IPS DF 6.9 (cell line): ENCODE measurements at places on chromosomes 6 and 20.

DNA sequence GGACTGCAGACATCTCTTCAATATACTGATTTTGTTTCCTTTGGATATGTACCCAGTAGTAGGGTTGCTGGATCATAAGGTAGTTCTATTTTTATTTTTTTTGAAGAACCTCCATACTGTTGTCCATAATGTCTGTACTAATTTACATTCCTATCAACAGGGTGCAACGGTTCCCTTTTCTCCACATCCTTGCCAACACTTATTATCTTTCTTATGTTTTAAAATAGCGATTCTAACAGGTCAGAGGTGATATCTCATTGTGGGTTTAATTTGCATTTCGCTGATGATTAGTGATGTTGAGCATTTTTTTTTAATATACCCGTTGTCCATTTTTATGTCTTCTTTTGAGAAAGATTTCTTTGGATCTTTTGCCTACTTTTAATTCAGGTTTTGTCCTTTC is 2.0 kb upstream of the TP53RK start:
- H3K4me3 ChIP-seq, result no peak overlapping the region
- no peaks in the 10 kb centered on the region for H3K4me1 ChIP-seq
- H3K27ac ChIP-seq, result no peak overlapping the region
- no peaks in the 10 kb centered on the region for H3K27me3 ChIP-seq

GRCh38 chr6:137512757-137513605 is 18.8 kb upstream of the OLIG3 start:
- H3K4me1 ChIP-seq, result peaks cover 2% of the 10 kb centered on the region; the same call in 1 of the 2 replicates
- no peak overlapping the region for H3K27ac ChIP-seq
- H3K4me3 ChIP-seq, result no peak overlapping the region
- no peaks in the 10 kb centered on the region for H3K27me3 ChIP-seq
- H3K36me3 ChIP-seq, result no peaks in the 10 kb centered on the region

- DNase-seq, result no peak
- no peaks in the 10 kb centered on the region for H3K36me3 ChIP-seq
- H3K27me3 ChIP-seq, result no peaks in the 10 kb centered on the region
- H3K27ac ChIP-seq, result no peak overlapping the region
- no peak overlapping the region for H3K4me3 ChIP-seq
Measured at GRCh38 chr6:127686084-127686483, 109.1 kb downstream of the C6orf58 start.

GRCh38 chr6:90370493-90370959 is 73.9 kb upstream of the BACH2 start:
- H3K27me3 ChIP-seq, result no peaks in the 10 kb centered on the region
- peaks cover 2% of the 10 kb centered on the region for H3K4me1 ChIP-seq
- no peak for DNase-seq
- no peaks in the 10 kb centered on the region for H3K36me3 ChIP-seq
- H3K4me3 ChIP-seq, result no peak overlapping the region
- no peak overlapping the region for H3K27ac ChIP-seq

DNA sequence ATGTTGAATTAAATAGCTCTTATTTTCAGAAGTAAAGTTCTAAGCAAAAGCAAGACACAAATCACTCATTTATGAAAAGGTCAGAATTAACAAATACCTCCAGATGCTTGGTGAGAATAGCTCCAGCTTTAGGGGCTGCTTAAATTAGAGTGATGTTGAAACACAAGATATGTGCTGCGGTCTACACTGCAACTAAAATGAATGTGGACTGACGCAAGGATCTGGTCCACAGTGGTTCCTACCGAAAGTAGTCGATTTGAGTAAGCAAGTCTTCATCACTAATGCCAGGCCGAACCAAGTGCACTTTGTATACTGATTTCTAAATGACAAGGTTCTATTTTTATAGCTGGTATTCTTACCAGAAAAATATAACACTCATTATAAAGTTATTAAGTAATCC is 96.3 kb downstream of the PRDM1 start:
- H3K27ac ChIP-seq, result no peak overlapping the region
- H3K27me3 ChIP-seq, result no peaks in the 10 kb centered on the region
- H3K4me1 ChIP-seq, result no peaks in the 10 kb centered on the region
- no peaks in the 10 kb centered on the region for H3K36me3 ChIP-seq

- peaks cover 2% of the 10 kb centered on the region; the same call in 1 of the 2 replicates for H3K4me1 ChIP-seq
- H3K4me3 ChIP-seq, result no peak overlapping the region
- H3K27ac ChIP-seq, result no peak overlapping the region
- H3K36me3 ChIP-seq, result no peaks in the 10 kb centered on the region
Measured at GRCh38 chr6:119129968-119130484, 51.6 kb upstream of the FAM184A start.

DNA sequence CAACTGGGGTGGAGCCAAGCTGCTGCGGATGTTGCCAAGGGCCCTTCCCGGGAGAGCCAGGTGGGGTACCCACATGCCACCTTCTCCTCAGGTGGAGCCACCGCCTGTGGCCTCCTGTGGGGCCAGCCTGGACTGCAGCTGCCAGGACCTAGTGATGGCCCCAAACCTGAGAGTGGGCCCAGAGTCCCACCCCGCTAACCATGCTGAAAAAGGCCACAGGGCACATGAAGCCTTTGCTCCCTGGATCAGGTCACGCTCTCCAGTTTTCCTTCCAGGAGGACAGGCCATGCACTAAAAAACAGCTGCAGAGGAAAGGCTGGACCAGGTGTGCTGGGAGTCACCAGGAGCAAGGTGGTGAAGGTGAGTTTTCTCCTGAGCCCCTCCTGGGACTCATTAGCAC is 73.9 kb upstream of the SLC22A16 start:
- H3K4me1 ChIP-seq, result 0 out of 2 replicates have a peak, but pooled peaks cover 3% of the 10 kb centered on the region
- no peak for DNase-seq
- H3K36me3 ChIP-seq, result no peaks in the 10 kb centered on the region
- no peak overlapping the region for H3K27ac ChIP-seq
- no peak overlapping the region for H3K4me3 ChIP-seq

- H3K4me1 ChIP-seq, result no peaks in the 10 kb centered on the region
- no peak overlapping the region for H3K27ac ChIP-seq
- no peaks in the 10 kb centered on the region for H3K36me3 ChIP-seq
- no peaks in the 10 kb centered on the region; the same call in 1 of the 2 replicates for H3K27me3 ChIP-seq
Measured at GRCh38 chr6:142296975-142297604, 4.7 kb upstream of the ADGRG6 start.

DNA sequence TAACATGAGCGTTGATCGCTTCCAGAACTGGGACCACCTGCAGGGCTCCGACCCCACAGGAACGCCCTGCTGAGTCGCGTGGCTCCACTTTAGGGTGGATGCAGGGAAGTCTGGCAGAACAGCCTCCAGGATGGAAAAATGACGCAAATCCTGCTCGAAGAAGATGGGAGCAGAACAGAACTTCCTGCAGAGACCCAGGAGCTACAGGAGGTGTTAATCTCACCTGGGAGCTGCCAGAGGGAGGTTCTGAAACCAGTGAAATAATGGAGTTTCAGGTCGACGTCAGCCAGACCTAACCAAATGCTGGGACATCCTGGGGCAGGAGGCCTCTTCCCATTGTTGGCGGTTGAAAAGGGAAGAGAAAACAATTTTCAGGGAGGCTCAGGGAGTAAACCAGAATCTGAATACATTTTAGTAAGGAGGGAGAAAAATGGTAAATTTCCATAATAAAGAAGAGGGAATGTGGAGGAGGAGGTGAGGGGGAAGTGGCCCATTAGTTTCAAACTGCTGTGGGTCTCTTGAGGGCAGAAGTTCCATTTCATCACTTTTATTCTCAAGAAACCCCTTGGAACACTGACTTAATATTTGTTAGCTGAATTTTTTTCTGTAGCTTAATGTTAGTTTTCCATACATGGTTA is 558.4 kb upstream of the CDH4 start:
- H3K4me3 ChIP-seq, result no peak overlapping the region
- H3K4me1 ChIP-seq, result peaks cover 8% of the 10 kb centered on the region; the same call in 1 of the 2 replicates
- H3K27me3 ChIP-seq, result no peaks in the 10 kb centered on the region
- no peaks in the 10 kb centered on the region for H3K36me3 ChIP-seq
- peak; percentile 39 for DNase-seq

DNA sequence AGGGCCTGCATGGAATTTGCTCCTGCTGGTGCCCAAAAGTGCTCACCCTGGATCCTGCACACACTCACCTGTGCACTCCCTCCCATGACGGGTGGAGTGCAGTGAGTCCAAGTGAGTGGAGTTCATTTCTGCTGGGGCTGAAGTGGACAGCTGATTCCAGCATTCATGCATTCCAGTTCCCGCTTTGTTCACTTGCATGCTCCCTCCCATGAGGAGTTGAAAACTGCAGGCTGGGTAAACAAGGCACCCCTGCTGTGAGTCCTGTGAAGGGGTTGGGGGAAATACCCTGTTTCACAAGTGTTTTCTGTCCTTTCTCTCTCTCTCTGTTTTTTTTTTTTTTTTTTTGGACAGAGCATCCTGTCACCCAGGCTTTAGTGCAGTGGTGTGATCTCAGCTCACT is 454.1 kb upstream of the NOX3 start:
- no peak overlapping the region for H3K27ac ChIP-seq
- H3K36me3 ChIP-seq, result no peaks in the 10 kb centered on the region
- no peak for DNase-seq
- no peaks in the 10 kb centered on the region; the same call in 1 of the 2 replicates for H3K4me1 ChIP-seq
- no peaks in the 10 kb centered on the region for H3K27me3 ChIP-seq

GRCh38 chr6:105886814-105887544 is 199.2 kb upstream of the PRDM1 start:
- H3K36me3 ChIP-seq, result no peaks in the 10 kb centered on the region
- H3K27ac ChIP-seq, result no peak overlapping the region
- no peak overlapping the region for H3K4me3 ChIP-seq
- H3K27me3 ChIP-seq, result no peaks in the 10 kb centered on the region
- no peak for DNase-seq

DNA sequence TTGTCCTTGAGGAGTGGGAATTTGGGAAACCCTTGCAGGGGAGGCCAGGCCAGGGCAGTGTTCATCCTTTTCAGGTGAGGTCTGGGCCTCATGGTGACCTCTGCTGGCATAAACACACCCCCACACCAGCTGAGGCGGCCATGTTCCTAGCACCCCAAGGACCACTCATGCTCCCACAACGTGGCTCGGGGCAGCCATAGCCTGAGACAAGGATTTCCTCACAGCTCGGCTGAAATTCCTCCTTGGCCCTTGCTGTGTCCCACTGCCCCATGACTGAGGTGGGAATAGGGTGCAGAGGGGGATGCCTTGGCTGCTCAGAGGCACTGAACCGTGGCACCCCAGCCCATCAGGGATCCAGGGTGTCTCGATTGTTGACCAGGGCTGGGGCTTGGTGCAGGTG is 27.3 kb upstream of the SPDEF start:
- no peak for DNase-seq
- H3K4me1 ChIP-seq, result peaks cover 1% of the 10 kb centered on the region; the same call in 1 of the 2 replicates
- H3K27ac ChIP-seq, result no peak overlapping the region
- no peaks in the 10 kb centered on the region for H3K27me3 ChIP-seq
- H3K4me3 ChIP-seq, result no peak overlapping the region

- H3K27me3 ChIP-seq, result no peaks in the 10 kb centered on the region
- H3K36me3 ChIP-seq, result no peaks in the 10 kb centered on the region
- no peak overlapping the region for H3K4me3 ChIP-seq
- H3K4me1 ChIP-seq, result peaks cover 5% of the 10 kb centered on the region; the same call in 1 of the 2 replicates
- DNase-seq, result no peak
Measured at GRCh38 chr6:90222008-90222407, 74.6 kb downstream of the BACH2 start.

DNA sequence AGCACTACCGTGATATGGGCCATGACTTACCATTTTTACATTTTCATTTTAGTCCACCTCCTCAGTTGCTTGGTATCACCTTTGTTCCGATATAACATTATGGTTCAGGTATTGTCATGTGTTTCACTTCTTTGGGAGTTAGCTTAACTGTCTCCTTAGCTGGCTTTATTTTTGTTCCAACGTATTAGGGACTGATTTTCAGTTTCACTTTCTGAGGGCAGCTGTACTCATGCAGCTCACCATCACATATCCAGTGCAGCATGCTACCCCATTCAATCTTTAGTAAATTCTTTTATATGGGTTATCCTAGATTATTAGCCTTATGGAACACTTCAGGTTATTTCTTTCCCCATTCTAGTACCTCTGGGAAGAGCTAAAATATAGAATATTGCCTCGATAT is 362.2 kb upstream of the IRAK1BP1 start:
- no peaks in the 10 kb centered on the region for H3K36me3 ChIP-seq
- H3K27ac ChIP-seq, result no peak overlapping the region

DNA sequence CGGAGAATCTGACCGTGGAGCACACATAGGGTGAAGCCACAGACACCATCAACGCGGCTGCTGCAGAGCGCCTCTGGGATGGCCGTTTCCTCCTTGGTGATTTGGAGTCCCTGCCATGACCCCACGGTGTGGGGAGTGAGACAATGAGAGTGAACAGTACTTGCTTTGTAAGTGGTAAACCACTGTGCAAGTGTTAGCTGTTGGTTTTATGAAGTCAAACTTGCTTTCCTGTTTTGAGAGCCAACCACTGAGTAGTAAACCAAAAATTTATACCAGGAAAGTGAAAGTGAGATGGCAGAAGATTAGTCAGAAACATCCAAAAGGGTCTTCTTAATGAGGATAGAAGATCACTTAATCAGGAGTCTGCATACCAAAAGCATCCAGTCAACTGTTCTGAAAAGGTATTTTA is 160.7 kb downstream of the FOXC1 start:
- H3K27me3 ChIP-seq, result no peaks in the 10 kb centered on the region
- H3K4me1 ChIP-seq, result no peaks in the 10 kb centered on the region
- no peak overlapping the region for H3K4me3 ChIP-seq
- no peak for DNase-seq
- no peak overlapping the region for H3K27ac ChIP-seq

DNA sequence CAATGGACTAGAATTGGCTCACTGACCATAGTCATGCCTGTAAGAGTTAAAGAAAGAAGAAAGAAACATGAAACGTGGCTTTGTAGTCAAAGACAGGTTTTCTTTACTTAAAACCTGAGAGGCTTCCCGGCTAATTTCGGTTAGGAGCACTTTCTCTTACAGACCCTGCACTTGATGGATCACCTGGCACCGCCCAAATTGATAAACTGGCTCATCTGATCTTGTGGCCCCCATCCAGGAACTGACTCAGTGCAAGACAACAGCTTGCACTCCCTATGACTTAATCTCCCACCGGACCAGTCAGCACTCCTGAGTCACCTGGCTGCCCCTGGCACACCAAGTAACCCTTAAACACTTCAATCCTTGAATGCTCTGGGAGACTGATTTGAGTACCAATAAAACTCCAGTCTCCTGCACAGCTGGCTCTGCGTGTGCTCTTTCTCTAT is 12.3 kb downstream of the TMEM14B start:
- H3K27me3 ChIP-seq, result no peaks in the 10 kb centered on the region
- no peak overlapping the region for H3K4me3 ChIP-seq
- no peak for DNase-seq
- H3K36me3 ChIP-seq, result peaks cover 3% of the 10 kb centered on the region; the same call in 1 of the 2 replicates
- H3K4me1 ChIP-seq, result no peaks in the 10 kb centered on the region

GRCh38 chr6:113095841-113096240 is 748.7 kb downstream of the RFPL4B start:
- H3K4me1 ChIP-seq, result no peaks in the 10 kb centered on the region
- H3K4me3 ChIP-seq, result no peak overlapping the region
- no peaks in the 10 kb centered on the region for H3K27me3 ChIP-seq
- H3K27ac ChIP-seq, result no peak overlapping the region

DNA sequence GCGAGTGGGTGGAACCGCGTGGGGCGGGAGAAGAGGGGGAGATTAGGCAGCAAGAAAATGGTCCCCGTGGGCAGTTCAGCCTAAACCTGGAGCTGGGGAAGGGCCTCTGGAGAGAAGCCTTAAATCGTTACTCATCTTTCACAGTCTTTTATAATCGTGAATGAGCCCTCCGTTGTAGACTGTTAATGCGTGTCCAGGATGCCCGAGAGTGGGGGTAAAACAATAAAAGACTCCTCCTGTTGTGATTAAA is 11.0 kb upstream of the ELOVL5 start:
- H3K4me3 ChIP-seq, result peak overlapping the region; percentile 37; the same call in 1 of the 2 replicates
- DNase-seq, result no peak
- no peaks in the 10 kb centered on the region for H3K27me3 ChIP-seq
- peaks cover 1% of the 10 kb centered on the region; the same call in 1 of the 2 replicates for H3K4me1 ChIP-seq
- no peaks in the 10 kb centered on the region for H3K36me3 ChIP-seq
